Kidney capillary endothelial cell (primary cell): ENCODE measurements at places on chromosomes 3 and 15.
A peak's percentile ranks its signal among the peaks of the same experiment; 100 is the strongest.

GRCh38 chr15:99728916-99729315 lies 4.3 kb downstream of the LYSMD4 start:
- no peak for DNase-seq

- DNase-seq, result peak; percentile 25
Observed at GRCh38 chr3:141367038-141367730, 1.1 kb upstream of the ZBTB38 start.

GRCh38 chr3:45337839-45338470 lies 50.4 kb upstream of the LARS2 start:
- DNase-seq, result no peak

DNA sequence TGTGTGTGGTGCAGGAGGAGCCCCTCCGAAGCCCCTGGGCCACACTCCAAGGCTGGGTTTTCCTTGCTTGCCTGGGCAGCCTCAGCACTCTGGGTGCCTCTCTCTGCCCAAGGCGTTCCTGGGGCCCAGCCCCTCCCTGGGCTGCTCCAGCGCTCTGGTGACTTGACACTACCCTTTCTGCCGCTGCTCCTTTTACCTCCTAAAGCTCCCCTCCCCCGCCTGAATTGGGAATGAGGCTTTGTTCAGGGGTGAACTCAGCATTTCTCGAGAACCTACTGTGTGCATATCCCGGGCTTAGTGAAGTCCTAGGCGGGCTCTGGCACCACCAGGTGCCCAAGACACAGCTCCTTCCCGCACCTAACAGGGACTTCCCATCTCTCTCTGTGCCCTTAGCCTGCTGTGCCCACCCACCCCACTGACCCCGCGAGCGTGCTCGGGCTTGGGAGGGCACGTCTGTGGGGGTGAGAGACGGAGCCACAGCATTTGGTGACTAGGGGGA lies 1.2 kb upstream of the BAHD1 start:
- DNase-seq, result no peak

DNA sequence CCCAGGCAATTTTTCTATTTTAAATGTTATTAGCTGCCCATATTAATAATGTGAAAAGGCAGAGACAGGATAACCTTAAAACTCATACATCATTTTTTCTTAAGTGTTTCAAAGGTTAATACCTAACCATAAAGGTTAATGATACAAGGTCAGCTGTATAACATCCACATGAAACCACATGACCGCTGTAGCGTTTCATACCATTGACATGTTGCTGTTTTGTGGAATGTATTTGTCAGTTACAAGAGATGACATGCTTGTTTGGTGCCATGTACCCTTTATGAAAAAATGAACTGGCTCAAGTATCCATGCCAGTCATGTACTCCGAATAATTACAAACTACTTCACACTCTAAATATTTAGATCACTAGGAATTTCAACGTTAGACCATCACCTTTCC lies 207.4 kb downstream of the FMN1 start:
- DNase-seq, result no peak

DNA sequence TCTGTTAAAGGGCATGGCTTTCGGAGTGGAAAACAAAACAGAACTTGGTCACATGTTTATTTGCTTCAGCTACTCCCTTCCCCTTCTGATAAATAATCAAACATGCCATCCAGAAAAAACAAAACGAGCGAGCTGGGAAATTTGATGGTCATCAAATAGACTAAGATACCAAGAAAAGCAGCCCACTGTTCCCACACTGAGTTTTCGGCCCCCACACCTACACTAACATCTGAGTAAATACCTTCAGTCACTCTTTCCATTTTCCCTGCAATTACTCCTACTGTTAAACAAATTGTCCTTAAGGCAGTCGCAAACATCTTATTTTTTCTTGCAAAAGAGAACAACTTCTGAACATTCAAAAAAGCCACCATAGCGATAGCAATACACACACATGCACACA lies 454.6 kb downstream of the FOXP1 start:
- DNase-seq, result no peak

- DNase-seq, result no peak
Observed at GRCh38 chr15:40828447-40829036, at the start of gene PPP1R14D. Gene PPP1R14D, minus strand, starts transcription at chr15:40828708. Its CDS starts 67 bp downstream, at chr15:40828641.

GRCh38 chr3:45565342-45565741 lies 29.2 kb upstream of the LIMD1 start:
- no peak for DNase-seq

- no peak for DNase-seq
Observed at GRCh38 chr3:25071846-25072245, 356.2 kb upstream of the RARB start.

DNA sequence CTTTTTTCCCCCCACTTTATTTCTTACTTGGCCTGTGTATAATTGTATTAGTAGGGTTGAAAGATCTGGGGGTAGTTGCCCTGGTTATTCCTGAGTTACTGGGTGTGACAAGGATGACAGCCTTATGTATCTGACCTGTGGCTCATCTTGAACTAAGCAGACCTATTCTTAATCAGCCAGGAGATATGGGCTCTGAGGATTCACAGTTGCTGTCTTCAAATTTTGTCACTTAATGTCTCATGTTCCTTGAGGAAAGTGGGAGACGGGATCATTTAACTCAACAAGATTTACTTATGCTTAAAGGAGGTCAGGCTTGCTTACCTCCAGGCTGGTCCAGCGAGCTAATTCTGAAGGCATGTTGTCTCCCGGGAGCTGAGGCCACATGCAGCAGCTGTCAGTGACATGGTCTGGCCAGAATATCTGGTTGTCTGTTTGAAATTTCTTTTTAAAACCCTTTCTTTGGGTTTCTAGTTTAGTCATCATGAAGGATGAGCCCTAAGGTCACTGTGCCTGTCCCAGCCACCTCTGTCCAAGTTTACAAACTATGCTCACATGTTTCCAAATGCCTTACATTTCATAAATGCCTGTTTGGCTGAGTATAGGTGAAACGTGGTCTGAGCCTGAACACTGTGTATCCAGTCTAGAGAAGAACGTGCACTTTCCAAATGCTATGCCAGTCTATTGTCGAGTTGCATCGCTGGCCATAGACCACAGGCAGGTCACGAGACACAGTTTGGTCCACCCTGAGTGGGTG lies 26.8 kb downstream of the LRTM1 start:
- DNase-seq, result no peak

- DNase-seq, result peak; percentile 68
Observed at GRCh38 chr3:94004301-94004910, 24.0 kb downstream of the STX19 start.

- DNase-seq, result no peak
Observed at GRCh38 chr3:179037351-179037750, 34.3 kb downstream of the ZMAT3 start.

DNA sequence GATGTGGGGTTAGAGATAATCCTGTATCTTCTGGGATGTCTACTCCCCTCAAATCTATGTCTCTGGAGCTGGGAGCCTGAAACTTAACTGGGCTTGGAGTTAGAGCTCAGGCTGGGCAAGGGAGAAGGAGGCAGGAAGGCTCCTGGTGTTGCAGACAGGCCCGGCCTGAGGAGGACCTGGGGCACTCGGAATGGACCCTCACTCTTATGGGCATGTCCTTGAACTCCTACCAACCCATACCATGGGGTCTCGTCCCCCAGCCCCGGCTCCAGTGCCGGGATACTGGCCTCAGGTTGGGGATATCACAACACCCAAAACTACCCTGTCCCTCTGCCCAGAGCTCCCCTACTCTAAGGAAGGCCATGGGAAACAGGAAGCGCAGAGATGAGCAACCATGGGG lies 45.2 kb downstream of the SCN5A start:
- DNase-seq, result no peak

DNA sequence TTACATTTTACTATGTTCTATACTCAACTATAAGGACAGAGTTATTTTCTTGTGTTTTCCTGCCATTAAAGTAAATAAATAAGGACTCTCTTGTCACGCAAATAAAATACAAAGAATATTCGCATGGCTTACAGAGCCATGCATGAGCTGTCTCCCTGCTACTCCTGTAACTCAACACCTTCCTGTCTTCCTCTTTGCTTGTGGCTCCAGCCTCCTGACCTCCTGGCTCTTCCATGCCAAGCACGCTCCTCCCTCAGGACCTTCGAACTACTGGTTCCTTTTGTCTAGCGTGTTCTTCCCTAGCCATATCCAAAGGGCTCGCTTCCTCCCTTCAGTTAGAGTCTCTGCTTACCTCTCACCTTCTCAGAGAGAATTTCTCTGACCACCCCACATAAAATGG lies 124.3 kb upstream of the TMC3 start:
- DNase-seq, result no peak

GRCh38 chr3:107760144-107760543 lies 237.4 kb downstream of the BBX start:
- DNase-seq, result no peak

GRCh38 chr3:114033721-114034120 lies 22.6 kb downstream of the CCDC191 start:
- DNase-seq, result no peak

DNA sequence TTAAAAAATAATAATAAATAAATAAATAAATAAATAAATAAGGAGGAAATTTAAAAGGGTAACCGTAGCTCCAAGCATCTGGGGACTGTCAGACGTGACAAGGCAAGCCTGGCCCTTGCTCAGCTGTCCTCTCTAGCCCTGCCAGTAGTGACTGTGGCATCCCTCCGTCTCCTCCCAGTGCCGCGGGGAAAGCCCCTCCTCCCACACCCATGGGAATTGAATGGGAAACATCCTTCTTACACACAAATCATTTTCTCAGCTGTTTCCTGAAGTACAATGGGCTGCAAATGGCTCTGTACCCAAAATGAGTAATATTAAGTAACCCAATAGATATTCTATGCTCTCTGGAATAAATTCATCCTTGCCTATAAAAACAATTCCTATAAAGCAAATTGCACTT lies 101.6 kb upstream of the RAD18 start:
- peak; percentile 41 for DNase-seq

- no peak for DNase-seq
Observed at GRCh38 chr15:79682285-79682684, 214.5 kb downstream of the MTHFS start.

- DNase-seq, result no peak
Observed at GRCh38 chr3:9930804-9931418, 2.7 kb upstream of the CRELD1 start.

GRCh38 chr3:118472586-118472985 lies 562.1 kb downstream of the IGSF11 start:
- no peak for DNase-seq

DNA sequence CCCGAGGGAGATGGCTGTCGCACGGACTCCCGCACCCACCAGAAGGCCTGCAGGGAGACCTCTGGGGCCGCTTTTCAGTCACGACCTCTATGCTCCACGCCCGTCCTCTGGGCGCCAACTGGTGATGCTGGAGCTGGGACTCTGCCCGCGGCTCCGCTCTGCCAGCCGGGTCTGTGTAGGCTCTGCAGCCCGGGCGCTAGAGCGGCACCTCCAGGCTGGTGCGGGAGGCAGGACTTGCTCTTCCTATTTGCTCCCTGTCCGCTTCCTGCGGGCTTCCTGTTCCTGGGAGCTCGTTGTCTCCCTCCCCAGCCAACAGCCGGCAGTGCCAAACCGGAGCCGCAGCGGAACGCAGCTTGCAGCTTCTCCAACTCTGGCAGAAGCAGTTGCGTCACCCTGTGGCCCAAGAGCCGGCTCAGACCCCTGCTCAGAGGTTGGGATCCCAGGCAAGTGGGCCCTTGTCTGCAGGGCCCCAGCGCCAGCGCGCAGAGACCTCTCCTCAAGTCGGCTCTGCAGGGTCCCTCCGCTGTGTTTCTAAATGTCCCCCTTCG lies 285.9 kb downstream of the XXYLT1 start:
- DNase-seq, result peak; percentile 36

DNA sequence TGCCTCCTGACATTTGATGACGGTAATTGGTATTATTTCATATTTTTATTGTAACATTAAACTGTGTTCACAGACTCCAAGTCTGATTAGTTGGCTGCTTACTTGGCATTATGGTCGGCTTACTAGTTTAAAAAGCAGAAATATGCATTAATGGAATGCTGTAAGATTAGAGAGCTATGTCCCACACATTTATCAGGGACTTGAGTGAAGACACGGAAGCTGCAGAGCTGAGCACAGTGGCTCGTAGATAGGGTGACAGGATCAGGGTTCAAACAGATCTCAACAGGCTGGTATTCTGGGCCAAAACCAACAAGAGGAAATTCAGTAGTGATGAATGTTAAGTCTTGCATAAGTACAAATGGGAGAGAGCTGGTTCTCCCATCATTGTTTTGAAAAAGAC lies 113.8 kb downstream of the ADAMTSL3 start:
- no peak for DNase-seq

DNA sequence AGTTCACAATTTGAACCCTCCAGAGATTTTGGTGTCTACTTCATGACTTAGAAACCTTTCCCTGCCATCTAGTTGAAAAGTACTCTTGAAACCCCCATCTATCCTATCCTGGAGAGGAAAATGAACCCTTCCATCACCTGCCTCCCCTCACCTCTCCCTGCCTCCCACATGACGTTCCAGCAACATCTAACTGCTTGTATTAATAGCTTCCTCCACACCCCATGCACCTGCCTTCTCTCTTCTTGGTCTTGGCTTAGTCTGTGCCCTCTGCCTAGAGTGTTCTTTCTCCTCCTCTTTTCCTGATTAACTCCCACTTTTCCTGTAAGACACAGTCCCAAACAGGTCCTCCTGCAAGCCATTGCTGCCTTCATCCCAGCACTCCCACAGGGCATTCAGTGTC lies 107.8 kb downstream of the LIPC start:
- no peak for DNase-seq

DNA sequence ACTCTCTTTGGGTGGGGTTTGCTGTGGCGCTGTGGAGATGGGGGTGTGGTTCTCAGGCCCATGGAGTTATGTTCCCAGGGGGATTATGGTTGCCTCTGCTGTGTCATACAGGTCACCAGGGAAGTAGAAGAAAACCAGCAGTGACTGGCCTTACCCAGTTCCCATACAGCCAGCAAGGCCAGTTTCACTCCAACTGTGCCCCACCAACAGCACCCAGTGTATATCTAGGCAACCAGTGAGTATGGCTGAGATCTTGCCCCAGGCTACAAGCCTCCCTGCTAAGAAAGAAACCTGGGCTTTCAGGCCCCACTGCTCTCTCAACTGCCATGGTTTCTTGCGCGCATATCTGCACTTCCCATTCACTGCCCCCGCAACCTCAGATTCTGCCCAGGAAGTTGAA lies 31.4 kb upstream of the RARB start:
- DNase-seq, result no peak

GRCh38 chr15:68220967-68221366 lies 8.6 kb downstream of the CLN6 start:
- no peak for DNase-seq

DNA sequence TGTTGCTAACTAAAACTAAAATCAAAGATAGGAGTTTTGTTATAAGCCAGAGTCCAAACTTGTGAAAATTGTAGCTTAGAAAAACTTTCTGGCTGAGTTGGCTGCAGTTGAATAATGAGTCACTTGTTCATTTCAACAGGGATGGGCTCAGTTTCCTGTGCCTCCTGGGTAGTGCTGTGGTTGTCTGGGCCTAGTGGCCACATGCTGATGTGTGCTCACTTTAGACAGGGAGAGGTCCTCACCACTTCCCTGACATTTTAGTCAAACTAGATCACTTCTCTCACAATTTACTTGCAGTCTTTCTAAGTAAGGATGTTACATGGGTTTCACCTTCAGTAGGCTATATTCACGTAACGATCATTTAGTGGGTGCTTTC lies 6.3 kb upstream of the UBE2Q2 start:
- DNase-seq, result peak; percentile 70

DNA sequence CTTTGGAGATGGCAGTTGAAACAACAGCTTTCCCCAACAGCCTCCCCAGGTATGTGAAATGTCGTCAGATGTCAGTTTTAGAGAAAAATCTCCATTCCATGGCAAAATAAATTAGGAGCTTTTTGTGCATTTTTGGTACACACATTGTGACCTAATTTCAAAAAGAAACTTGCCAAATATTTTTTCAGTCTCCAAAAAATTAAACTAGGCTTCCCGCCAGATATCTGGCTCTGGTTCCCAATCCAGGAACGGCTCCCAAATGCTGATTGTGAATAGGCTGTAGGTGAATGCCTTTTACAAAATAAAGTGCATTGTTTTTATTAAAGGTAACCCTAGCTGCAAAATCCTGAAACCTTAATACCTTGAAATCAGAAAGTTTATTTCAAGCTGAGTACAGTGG lies 10.9 kb downstream of the KCNAB1 start:
- DNase-seq, result no peak
